NCI-H1436 (cell line): ENCODE measurements at places on chromosomes 12 and 14.
A peak's percentile ranks its signal among the peaks of the same experiment; 100 is the strongest.

DNA sequence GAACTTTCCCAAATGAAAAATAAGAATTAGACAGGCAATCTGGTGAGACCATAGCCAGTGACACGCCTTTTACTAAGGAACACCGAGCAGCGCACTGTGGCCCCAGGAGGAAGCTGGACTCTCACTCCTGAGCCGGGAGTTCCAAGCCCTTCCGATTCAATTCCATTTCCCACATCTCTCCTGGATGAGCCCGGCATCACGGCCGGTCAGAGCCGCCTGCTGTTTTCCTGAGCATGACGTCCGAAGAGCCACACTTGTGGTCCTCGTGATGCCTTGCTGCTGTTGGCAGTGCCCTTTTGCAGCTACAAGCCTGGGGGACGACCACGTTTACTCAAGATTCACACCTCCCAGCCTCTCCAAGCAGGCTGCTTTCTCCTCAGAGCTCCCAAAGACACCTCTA, 40.8 kb downstream of the FBXL14 start:
- DNase-seq = no peak

- no peak for DNase-seq
Observed at GRCh38 chr14:55053500-55053899, 2.1 kb downstream of the MAPK1IP1L start.

DNA sequence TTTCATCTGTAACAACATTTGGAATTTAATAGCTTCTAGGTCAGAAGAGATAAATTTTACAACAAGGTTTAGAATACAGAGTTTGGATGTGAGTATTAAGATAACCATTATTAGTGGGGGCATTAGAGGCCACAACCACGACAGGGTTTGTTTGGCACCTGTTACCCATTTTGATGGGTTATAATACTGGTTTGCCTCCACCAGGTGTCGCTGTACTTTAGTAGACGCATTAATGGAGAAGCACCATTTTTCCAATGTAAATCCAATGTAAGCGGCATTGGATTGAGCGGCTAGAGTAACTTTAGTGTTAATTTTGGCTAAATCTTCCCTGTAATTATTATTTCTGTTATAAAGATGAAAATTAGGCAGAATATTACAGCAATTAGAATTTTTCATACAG, 136.2 kb downstream of the SLCO1B3 start:
- no peak for DNase-seq

DNA sequence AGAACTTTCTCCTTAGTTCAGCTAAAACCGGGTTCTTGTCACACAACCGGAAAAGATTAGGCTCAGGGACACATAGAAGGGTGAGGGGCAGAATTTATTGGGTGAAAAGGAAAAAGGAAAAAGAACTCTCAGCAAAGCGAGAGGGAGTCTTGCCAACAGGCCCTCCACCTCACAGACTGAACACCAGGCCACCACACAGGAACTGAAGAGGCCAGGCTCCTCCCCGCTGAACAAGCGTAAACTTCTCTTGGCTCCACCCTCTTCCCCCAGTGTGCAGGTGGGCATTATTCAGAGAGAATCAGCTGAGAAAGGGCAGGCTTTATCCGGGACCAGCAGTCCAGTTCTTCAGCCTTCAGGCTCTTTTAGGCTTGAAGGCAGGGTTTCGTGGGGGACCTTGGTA, 125.6 kb upstream of the FGD4 start:
- DNase-seq = peak; percentile 66

DNA sequence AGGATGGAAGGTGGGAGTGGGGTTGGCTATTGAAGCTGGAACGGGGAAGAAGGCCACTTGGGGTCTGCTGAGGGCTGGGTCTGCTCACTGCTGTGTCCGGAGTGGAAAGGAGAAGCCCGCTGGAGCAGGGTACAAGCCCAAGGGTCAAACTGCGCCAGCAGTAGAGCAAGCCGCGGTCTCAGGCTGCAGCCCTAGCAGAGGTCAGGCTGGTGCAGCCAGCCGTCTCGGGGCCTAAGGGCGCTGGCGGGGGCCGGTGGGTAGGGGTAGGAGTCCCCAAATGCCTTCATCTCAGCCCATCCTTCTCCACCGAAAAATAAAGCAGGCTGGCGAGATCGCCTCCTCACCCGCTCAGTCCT, 718 bp upstream of the JDP2 start:
- DNase-seq = no peak

GRCh38 chr14:76096257-76096656, 55.5 kb upstream of the GPATCH2L start:
- DNase-seq = no peak

- no peak for DNase-seq
Observed at GRCh38 chr14:71321574-71322315, 414.5 kb downstream of the PCNX1 start.

DNA sequence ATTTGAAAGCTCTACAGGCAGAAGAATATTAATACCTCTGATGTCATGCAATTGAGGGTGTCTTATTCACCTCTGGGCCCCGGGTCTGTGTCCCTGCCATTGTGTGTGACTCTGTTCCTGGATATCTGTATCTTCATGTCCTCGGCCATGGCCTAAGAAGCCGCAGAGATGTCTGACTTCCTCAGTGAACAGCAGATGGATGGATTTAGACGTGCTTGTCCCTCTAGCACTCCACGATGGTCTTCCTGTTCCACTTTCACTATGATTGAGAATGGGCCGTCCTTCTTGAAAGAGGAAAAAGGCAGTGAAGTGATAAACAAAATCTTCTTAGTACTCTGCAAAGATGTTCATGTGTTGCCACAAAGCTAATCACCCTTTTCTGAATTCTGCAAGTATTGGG, 217.4 kb downstream of the SLC41A2 start:
- no peak for DNase-seq

DNA sequence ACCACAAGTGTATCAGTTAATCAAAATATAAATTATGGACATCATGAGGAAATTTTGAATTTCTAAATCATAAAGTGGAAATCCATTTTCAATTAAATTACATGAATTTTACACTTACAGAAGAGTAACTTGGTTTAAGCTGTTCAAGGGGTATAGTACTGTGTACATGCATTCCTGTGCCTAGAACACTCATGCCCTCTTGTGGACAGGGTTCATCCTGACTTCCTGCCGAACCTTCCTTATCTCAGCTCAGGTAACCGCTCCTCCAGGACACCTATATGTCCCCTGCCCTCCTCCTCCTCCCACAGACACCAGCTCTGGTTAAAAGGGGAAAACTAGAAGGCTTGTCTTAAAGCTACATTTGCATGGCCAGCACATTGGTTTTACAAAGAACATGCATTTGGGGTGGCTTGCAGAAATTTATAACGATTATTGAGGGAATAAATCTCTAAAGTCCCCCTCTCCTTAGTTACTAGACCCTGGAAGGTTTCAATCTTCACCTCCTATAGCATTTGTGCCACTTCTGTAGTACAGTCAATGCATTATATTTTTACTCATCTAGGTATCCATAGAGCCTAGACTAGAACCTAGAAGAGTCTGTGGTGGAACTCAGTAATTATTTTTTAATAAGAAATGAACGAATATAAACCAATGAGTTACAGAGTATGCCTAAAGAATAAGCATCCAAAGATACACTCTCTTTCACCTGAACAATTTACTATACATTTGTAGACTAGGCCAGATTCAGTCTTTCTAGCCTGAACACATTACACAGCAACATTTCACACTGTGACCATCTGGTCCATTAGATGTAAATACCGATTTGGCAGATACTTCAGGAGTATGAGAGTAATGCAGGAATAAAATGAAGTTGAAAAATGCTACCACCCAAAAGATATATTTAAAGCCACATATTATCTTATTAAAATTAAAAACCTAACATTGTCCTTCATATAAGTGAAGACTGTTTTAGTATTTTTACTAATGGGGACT, 345.6 kb downstream of the PAWR start:
- DNase-seq = peak; percentile 44

DNA sequence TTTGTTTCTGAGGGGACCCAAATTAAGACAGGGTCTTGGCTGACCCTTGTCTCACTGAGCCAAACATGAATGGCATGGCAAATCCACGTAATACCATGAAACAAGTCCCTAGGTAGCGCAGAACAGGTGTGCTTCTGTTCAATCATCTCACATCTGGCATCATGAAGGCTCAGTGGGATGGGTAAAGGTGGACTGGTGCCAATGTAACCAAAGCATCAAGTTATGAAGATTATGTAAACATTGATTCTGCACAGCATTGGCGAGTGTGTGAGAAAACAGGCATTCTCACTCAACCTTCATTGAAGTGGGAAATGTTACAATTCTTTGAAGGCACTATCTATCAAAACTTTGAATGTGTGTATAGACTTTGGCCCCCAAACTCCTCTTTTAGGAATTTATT, 41.9 kb downstream of the PTGER2 start:
- DNase-seq = no peak

DNA sequence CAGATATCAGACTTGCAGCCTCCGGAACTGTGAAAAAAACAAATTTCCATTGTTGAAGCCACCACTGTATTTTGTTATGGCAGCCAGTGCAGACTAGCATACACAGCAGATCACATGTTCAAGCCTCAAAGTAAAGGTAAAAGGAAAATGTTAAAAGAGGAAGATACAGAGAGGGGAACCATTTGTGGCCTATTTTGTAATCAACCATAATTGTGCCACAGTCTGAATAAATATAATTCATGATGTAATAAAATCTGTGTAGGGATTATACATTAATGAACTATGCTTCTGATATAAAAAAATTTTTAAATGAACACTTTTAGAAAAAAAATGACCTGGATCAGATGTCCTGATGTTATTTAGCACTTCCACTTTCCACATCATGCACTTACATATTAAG, 79.6 kb downstream of the SLC16A7 start:
- no peak for DNase-seq

GRCh38 chr14:68111853-68112270, 292.3 kb downstream of the RAD51B start:
- no peak for DNase-seq

DNA sequence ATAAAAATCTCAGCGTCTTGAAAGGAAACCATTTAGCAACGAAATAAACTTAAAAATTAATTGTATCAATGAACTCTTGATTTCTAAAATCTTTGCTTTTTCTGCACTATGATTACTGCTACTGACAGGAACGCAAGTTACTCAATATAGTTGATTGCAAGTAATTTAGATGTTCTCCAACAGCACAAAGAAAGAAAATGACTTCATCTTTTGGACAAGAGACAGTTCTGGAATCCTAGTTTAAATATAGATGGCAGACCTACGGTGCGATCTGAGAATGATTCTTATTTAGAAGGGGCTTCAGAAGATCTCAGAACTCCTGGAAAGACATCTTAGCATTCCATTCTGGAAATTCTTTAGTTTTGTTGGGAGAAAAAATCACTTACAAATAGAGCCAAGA, 1.4 kb upstream of the SUDS3 start:
- no peak for DNase-seq

DNA sequence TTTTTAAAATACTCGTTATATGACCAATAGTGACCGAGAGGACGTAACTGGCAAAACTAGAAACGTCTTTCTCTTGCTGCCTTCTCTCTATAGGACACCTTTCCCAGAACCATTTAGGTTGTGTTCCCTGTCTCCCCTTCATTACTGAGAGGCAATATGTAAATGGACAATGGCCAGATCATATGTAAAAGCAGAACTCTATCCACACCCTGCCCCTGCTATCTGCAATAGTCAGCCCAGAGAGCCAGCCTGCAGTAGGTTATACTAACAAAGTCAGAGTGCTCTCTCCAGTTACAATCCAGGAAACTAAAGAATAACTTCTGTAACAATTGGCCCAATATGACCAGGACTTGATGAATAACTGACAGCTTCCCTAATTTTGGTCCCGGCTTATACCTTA, 216.8 kb downstream of the ANO6 start:
- DNase-seq = no peak

DNA sequence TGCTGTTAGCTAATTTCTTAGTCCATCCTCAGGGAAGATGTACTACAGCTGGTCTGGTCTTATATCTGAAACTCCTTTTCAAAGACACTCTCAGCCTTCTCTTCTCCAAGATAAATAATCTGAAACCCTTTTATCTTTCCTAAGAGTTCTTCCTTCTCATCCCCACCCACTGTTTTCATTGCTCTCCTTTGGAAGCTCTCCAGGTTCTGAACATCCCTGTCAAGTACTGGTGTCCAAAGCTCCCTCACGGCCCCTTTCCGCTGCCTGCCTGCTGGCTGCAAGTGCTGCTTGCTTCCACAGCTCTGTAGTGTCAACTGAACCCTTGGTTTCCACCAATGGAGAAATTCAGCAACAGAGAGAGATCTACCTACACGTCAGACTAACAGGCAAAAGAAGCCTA, 6.6 kb upstream of the SLC6A13 start:
- DNase-seq = no peak

DNA sequence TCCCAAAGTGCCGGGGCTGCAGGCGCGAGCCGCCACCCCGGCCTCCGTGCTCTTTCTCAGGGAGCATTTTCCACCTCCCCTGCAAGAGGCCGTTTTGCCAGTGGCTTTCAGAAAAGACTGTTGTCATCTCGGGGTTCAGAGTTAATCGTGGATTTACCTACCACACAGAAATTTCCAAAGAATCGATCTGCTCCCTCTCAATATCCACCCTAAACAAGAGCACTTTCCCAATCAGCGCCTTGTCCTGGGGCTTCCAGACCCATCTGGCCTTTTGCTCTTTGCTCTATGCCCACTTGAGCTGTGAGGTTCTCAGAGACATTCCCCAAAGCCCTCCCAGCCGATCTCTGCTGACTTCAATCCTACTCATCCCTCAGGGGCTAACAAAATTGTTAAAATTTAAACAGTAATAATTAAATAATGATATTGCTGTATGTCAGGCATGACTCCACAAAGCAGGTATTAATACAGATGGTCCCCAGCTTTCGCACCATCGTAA, 86.6 kb downstream of the NINJ2 start:
- no peak for DNase-seq

DNA sequence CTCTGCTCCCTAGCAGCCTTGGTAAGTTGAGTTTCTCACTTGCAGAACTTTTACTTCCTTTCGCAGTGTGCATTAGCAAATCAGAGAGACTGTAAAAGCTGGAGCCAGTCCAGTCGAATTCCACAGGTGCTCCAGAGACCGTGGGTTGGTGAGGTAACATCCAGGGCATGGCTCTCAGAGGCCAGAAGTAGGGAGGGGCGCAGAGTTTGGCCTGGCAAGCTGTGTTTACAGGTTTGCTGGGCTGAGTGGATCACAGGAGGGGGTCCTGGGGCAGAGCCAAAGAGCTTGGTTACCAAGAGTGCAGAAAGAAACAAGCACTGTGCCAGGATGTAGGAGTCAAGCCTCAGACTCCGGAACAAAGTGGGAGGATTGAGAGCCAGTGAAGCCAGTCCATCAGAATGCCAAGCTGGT, 10.2 kb upstream of the BHLHE41 start:
- DNase-seq = no peak

DNA sequence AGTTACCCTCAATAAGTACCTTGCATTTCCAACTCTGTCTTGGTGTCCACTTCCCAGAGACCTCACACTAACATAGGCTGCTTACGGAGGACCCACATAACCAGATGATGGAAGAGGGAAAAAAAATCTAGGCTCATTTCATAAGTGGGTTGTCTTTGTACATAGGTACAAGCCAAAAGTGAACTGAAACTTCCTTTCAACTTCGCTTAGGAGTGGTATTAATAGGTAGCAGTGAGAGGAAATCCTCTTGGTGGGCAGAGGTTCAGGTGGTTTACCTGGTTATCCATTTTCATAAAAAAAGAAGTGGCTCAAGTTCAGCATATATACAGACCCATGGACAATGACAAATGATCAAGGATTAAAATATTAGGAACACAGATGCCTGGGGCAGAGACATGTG, 35.8 kb upstream of the RNU6-7 start:
- no peak for DNase-seq

- no peak for DNase-seq
Observed at GRCh38 chr14:100345711-100346110, 22.6 kb downstream of the SLC25A47 start.

- DNase-seq = no peak
Observed at GRCh38 chr12:68791897-68792481, 16.0 kb upstream of the MDM2 start.

- DNase-seq = no peak
Observed at GRCh38 chr12:49984476-49985359, 12.0 kb downstream of the AQP6 start.
